ENCODE measurements at places on chromosomes 6 and 20. TPM values are rescaled to one million over a fixed set of nuclear protein-coding genes. Genes with fewer than 3 reads are reported as not detected.

PACRG gene
- 15.4 TPM for total RNA-seq

DNA sequence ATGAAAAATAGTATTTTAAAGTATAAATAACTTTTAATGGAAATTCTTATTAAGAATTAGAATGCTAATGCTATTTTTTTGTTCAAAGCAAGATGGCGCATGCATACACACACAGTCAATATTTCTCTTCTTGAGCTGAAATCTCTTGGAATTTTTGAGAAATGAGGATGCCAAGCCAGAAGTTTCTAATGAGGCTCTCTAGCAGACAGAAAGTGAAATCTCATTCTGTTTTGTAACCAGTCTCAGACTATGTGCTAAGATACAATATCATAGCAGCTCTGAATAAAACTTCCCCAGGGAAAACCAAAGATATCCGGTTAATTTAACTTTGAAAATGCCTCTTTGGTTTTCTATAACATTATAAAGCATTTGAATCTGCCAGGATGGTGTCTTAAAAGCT lies 97.2 kb upstream of the HDAC2 start:
- no peaks in the 10 kb centered on the region for H3K4me1 ChIP-seq
- no peak for DNase-seq
- no peaks in the 10 kb centered on the region for H3K36me3 ChIP-seq
- no peak overlapping the region for H3K4me3 ChIP-seq

DNA sequence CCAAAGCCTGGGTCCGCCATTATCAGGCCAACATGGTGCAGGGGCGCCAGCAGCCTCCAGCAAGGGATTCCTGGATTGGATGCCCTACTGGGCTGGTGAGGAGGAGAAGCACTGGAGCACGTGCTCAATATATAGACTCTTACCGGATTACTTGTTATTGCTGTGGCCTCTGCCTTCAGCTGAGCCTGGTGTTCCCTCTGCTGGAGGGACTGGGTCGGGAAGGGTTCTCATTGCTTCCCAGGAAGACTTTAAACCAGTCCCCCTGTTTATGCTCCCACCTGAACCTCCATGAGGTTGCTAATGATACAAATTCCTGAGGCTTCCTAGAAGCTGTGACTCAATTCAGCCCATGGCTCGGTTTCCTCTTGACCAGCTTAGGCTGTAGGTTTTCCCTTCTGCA lies 186.7 kb upstream of the ARID1B start:
- DNase-seq = no peak
- H3K36me3 ChIP-seq = no peaks in the 10 kb centered on the region
- no peak overlapping the region for H3K27ac ChIP-seq

DNA sequence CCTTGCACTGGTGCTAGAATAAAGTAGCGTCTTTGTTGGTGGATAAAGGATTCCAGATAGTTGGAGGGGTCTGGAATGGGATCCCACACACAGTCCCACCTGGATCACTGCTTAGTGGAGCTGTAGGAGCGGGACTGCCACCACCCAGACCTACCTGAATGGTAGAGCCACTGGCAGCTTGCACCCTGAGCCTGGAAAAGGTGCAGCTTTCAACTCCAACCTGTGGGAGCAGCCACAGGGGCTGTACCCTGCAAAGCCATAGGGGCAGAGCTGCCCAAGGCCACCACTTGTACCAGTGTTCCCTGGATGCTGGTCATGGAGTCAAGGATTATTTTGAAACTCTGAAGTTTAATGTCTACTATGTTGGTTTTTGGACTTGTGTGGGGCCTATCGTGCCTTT lies 26.9 kb downstream of the VTA1 start:
- no peak for DNase-seq
- no peak overlapping the region for H3K4me3 ChIP-seq
- no peaks in the 10 kb centered on the region for H3K4me1 ChIP-seq
- H3K27me3 ChIP-seq = no peaks in the 10 kb centered on the region
- H3K36me3 ChIP-seq = peaks cover 9% of the 10 kb centered on the region
- H3K27ac ChIP-seq = no peak overlapping the region

- no peak overlapping the region for H3K27ac ChIP-seq
- H3K4me1 ChIP-seq = no peaks in the 10 kb centered on the region
- no peak for DNase-seq
- H3K27me3 ChIP-seq = no peaks in the 10 kb centered on the region
These were observed 370.2 kb upstream of the EPHA7 start for GRCh38 chr6:93789532-93789931.

GRCh38 chr6:107542192-107542668 lies 52.3 kb downstream of the SOBP start:
- DNase-seq = no peak
- no peaks in the 10 kb centered on the region for H3K36me3 ChIP-seq
- H3K4me3 ChIP-seq = no peak overlapping the region
- no peak overlapping the region for H3K27ac ChIP-seq
- H3K27me3 ChIP-seq = no peaks in the 10 kb centered on the region

DNA sequence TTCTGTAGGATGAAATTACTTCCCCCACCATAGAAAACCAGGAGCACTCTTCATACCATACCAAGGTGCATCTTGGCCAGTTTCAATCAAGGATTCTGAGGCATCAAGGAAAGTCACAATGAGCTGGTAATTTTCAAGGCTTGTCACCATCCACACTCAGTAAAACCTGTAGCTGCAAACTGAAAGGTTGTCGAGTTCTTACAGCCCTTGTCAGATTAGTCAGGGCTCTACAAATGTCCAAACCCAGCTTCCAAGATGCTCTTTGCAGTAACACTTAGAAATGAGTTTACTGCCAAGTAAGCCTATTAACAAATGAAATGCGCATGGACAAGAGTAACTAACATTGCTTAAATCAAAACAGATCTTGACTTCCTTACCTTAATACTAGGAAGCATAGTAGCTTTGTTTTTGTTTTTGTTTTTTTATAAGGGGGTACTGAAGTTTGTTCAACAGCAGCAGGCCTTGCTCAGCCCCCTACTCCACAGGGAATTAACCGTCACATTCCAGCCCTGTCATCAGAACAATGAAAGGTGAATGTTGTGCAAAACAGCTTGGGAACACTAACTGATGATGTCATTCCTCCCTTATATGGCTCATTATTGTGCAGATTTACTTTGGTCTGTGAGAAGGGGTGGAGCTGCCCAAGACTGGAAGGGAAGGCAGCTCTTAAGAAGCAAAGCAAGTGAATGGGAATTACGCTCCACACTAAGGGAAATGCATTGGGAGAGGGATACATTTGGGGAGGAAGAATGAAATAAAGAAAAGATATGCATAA lies 49.9 kb upstream of the TMEM30A start:
- no peaks in the 10 kb centered on the region for H3K27me3 ChIP-seq
- DNase-seq = no peak
- H3K4me1 ChIP-seq = no peaks in the 10 kb centered on the region
- no peak overlapping the region for H3K4me3 ChIP-seq

DNA sequence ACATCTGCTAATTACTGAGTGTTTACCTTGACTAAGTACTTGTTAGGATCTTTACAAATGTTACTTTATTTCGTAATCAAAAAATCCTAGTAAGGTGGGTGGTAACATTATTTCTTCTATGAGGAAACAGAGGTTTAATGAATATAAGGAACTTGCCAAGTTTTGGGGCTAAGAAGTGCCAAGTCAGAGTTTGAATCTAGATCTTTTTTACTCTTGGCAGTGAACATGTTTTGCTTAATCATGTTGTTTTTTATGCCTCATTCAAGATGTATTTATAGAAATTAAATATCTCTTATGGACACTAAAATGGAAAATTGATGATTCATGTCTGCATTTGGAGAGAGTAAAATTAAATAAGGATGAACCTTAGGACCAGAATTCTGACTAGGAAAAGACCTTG lies 393.7 kb downstream of the UTRN start:
- H3K4me1 ChIP-seq = no peaks in the 10 kb centered on the region
- H3K4me3 ChIP-seq = no peak overlapping the region
- H3K27ac ChIP-seq = no peak overlapping the region

FABP7 gene
- 138 TPM for total RNA-seq

- H3K4me1 ChIP-seq = no peaks in the 10 kb centered on the region
- H3K27ac ChIP-seq = no peak overlapping the region
- H3K36me3 ChIP-seq = no peaks in the 10 kb centered on the region
- no peak for DNase-seq
- no peak overlapping the region for H3K4me3 ChIP-seq
- no peaks in the 10 kb centered on the region for H3K27me3 ChIP-seq
These were observed 8.7 kb downstream of the TRIM38 start for GRCh38 chr6:25971187-25971821.

GRCh38 chr20:62651285-62652021 lies 9.2 kb downstream of the SLCO4A1 start:
- H3K27ac ChIP-seq = peak overlapping the region; percentile 64
- peaks cover 38% of the 10 kb centered on the region for H3K4me1 ChIP-seq
- no peak for DNase-seq
- H3K27me3 ChIP-seq = no peaks in the 10 kb centered on the region
- H3K4me3 ChIP-seq = no peak overlapping the region

DNA sequence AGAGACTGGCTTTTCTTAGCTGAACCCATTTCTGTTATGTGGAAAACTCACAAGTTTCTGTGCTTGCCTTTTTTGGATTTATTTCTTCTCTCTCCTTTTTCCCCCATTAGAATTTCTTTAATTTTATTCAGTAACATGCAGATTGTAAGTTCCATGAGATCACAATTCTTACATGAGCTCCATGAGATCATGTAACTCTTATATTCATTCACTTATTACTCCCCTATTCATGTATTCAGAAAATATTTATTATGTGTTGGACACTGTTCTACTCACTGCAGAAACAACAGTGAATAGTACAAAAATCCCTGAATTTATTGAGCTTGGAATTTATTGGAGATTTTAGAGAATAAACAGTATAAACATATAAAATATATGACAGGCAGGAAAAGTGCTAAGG lies 105.8 kb downstream of the INSM1 start:
- H3K4me1 ChIP-seq = no peaks in the 10 kb centered on the region
- H3K4me3 ChIP-seq = no peak overlapping the region
- H3K27me3 ChIP-seq = peaks cover 16% of the 10 kb centered on the region
- H3K27ac ChIP-seq = no peak overlapping the region

GRCh38 chr6:42197555-42198362 lies 3.0 kb upstream of the GUCA1B start:
- peaks cover 4% of the 10 kb centered on the region for H3K36me3 ChIP-seq
- H3K27me3 ChIP-seq = no peaks in the 10 kb centered on the region
- no peak overlapping the region for H3K27ac ChIP-seq
- no peaks in the 10 kb centered on the region for H3K4me1 ChIP-seq
- H3K4me3 ChIP-seq = no peak overlapping the region

DNA sequence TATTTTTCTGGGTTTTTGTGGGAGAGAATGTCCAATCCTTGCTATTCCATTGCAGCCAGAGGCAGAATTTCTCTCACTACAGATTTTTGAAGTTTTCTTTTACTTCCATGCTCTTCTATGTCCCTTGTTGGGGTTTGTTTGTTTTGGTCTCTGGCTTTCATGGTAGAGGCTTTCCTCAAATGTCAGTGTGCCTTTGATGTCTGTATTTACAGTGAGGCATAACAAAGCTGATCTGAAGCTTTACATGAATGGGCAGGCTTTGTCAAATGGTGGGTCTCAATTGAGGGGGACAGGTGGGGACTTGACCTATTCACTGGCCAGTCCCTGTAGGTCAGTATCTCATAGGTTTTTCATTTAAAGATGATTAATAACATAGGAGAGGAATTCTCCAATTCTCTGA lies 8.6 kb upstream of the CARMIL1 start:
- no peaks in the 10 kb centered on the region for H3K4me1 ChIP-seq
- DNase-seq = no peak
- no peaks in the 10 kb centered on the region for H3K27me3 ChIP-seq
- no peaks in the 10 kb centered on the region for H3K36me3 ChIP-seq
- no peak overlapping the region for H3K4me3 ChIP-seq

DEFB132 gene
- total RNA-seq = not detected

PSMG4 gene
- total RNA-seq = 13.9 TPM

DNA sequence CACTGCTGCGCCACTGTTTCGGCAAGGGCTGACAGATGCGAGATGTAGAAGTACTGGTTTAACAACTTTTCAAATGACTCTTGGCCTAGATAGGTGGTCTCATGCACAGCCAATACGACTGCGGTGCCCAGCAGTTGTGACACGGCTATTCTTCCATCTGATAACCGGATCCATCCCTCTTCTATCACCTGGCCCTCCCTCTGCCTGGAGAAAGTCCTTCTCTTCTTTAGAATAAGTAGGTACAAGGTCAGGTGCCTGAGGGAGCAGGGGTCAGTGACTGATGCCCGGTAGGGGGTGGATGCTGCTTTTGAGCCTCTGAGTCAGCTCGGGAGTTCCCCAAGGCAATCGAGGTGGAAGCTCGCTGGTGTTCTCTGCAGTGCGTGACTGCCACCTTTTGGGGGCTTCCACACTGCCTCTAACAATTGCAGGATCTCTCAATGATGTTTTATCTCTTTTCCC lies 166.8 kb upstream of the GRIK2 start:
- no peaks in the 10 kb centered on the region for H3K36me3 ChIP-seq
- DNase-seq = no peak
- no peak overlapping the region for H3K27ac ChIP-seq
- H3K4me3 ChIP-seq = no peak overlapping the region
- H3K4me1 ChIP-seq = no peaks in the 10 kb centered on the region

DNA sequence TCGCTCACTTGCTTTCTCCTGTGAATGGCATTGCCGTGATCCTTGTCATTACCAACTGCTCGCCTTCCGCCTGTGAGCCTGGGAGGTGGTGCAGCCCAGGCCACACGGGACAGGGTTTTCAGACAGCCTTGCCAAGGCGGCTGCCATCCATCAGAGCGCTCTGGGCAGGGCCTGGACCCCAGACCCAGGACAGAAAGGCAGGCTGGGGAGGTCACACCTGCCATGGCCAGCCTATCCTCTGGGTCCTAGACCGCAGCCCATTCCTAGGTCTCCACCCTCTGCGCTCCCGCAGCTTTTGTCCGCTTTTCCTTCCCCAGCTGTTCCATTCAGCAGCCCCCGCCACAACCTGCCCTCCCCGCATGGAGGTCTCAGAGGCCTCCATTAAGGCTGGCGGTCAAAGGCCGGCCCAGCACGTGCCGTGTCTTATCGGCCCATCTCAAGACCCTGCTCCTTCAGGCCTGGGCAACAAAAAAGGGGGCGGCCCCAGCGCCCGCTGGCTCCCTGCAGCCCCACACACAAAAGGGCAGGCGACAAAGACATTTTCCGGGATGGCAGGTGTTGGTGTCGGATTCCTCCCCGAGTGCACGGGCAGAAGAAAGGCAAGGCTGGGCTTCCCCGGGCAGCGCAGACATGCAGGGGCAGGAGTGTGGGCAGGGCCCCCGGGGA lies 28.1 kb downstream of the INSM1 start:
- DNase-seq = no peak
- no peak overlapping the region for H3K27ac ChIP-seq
- H3K27me3 ChIP-seq = peaks cover 10% of the 10 kb centered on the region
- H3K4me1 ChIP-seq = peaks cover 10% of the 10 kb centered on the region
- peaks cover 31% of the 10 kb centered on the region for H3K36me3 ChIP-seq

Measured in spinal cord (tissue), 10 donors.